Activated T-cell treated with anti-CD3 and anti-CD28 coated beads, Interleukin-2, amount 50 U/mL, for 4 hours (primary cell): ENCODE measurements at places on chromosomes 6 and 20.

- no peak for DNase-seq
Observed at GRCh38 chr6:146582857-146583256, 15.9 kb upstream of the ADGB start.

DNA sequence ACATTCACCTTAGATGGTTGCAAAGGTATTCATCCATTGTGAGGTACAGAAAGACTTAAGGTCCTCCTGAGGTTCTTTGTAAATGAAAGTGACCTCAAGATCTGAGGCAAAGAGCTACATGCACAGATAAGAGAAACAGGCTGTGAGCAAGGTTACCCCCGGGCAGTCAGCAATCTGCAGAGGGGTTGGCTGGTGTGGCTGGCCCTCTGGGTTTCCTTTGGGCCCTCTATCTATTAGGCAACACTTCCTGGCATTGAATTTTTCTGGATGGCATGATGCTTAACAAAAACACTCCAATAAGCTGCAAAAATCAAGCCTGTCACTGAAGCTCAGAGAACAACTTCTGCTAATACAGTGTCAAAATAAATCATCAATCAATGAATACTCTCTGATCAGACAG lies 48.9 kb upstream of the RALGAPA2 start:
- DNase-seq = no peak

DNA sequence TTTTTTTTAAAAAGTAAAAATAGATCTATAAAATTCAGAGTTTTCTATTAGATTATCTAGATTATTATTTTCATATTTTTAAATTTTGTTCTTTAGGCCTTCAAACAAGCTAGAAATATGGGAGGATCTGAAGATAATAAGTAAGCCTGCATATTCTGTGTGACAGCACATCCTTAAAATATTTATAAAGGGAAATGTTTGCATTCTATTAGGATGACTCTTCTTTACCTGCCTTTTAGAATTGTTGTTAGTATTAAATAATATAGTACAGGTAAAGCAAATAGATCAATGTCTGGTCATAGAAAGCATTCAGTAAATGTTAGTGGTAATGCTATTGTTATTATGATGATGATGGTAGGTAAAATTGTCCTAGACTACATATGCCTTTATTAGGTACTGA lies 17.4 kb downstream of the PEX3 start:
- no peak for DNase-seq

- DNase-seq = no peak
Observed at GRCh38 chr6:29528300-29528931, 31.1 kb downstream of the UBD start.

- no peak for DNase-seq
Observed at GRCh38 chr6:44138717-44139350, 11.5 kb downstream of the TMEM63B start.

- no peak for DNase-seq
Observed at GRCh38 chr20:60228255-60228654, 270.0 kb downstream of the CDH26 start.

DNA sequence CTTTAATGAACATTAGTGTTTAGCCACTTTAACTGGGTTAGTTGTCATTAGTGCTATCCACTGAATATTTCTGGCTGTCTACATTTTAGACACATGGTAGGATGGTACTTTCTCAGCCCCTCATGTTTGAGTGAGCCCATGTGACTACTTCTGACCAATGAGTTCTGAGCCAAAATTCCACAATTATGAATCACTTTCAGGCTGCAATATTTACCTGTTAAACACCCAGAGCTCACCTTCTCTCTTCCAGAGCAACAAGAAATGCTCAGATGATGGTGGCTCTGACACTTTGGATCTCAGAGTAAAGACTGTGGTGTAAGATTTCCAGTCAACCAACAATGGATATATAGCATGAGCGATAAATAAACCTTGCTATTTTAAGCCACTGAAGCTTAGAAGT lies 24.8 kb downstream of the SPACA1 start:
- DNase-seq = no peak

GRCh38 chr20:44154521-44155001 lies 32.4 kb downstream of the JPH2 start:
- DNase-seq = no peak

- peak; percentile 97 for DNase-seq
Observed at GRCh38 chr6:158868890-158869825, 50.0 kb upstream of the EZR start.

GRCh38 chr6:15626878-15627674 lies 35.8 kb downstream of the DTNBP1 start:
- DNase-seq = no peak

- DNase-seq = no peak
Observed at GRCh38 chr6:77715588-77715987, 62.7 kb downstream of the MEI4 start.

DNA sequence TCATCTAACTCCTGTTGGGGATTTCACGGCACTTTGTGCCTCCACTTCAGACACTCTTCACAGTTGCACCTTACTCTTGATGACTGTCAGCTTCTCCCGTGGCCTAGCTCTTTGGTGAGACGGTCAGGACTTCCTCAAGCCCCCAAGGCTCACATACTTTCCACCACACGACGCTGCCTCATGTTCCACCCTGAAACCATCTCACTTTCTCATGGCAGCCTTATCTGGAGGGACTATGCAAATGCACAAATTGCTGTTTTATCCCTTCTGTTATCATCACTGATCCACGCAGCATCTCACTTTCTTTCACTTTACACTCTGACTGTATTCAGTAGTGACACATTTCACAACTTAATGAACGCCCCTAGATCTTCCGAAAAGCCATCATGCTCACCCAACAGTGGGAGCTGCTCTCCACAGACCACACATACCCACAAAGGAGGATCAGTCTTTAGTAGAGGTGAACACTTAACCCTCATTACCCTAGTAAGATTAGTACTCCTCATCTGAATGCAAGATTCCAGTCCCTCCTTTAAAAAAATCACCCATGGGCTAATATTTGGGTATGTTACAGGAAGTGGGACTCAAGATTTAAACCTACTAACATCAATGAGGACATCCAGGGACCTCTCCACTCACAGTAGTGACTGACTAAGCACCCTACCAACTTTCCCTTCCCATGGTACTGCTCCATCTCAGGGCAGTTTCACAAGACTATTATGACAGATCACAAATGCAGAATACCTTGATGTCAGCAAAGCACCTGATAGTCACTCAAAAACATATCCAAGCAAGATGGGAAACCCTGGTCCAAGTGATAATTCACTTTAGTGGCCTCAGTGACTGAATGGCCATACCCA lies 35.4 kb downstream of the FYN start:
- no peak for DNase-seq

- peak; percentile 68 for DNase-seq
Observed at GRCh38 chr20:36808317-36809257, 35.0 kb upstream of the DSN1 start.

GRCh38 chr6:3228046-3228671 lies 706 bp upstream of the TUBB2B start:
- DNase-seq = peak; percentile 20

GRCh38 chr6:20447581-20448132 lies 46.0 kb downstream of the E2F3 start:
- DNase-seq = no peak

GRCh38 chr6:169498916-169499513 lies 202.8 kb downstream of the WDR27 start:
- no peak for DNase-seq

GRCh38 chr20:6178537-6178936 lies 55.7 kb upstream of the FERMT1 start:
- DNase-seq = no peak

DNA sequence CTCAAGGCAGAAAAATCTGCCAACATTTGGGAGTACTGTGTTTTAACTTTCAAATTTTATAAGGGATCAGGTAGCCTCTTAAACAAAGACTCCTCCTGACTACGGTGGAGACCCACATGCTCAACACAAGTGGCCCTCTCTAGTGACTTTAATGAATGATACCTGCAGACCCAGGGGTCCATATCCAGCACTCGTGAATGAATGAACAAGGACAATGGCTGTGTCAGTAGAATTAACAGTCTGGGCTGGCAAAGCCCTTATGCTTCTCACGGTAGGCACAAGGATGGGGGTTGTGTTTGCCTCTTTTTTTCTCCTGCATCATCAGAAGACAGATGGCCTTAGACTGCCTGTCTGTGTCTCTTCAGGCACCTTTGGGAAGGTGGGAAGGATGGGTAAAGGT lies 112.6 kb upstream of the TRAF3IP2 start:
- no peak for DNase-seq

- no peak for DNase-seq
Observed at GRCh38 chr6:146874278-146875018, 275.7 kb downstream of the ADGB start.

DNA sequence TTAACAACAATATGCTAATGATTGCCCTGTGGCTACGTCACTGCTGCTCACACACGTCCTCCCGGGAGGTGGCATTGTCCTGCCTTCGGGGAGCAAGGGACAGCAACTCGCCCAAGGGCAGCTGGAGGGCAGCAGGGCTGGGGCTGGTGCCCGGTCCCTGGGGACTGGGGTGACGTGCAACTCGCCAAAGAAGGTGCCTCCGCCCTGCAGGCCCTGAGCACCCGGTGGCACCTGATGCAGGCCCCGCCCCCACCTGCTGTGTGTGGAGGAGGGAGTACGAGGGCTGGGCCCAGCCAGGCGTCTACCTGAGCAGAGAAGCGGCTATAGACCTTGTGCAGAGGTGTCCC lies 64.8 kb upstream of the SLCO4A1 start:
- DNase-seq = no peak

DNA sequence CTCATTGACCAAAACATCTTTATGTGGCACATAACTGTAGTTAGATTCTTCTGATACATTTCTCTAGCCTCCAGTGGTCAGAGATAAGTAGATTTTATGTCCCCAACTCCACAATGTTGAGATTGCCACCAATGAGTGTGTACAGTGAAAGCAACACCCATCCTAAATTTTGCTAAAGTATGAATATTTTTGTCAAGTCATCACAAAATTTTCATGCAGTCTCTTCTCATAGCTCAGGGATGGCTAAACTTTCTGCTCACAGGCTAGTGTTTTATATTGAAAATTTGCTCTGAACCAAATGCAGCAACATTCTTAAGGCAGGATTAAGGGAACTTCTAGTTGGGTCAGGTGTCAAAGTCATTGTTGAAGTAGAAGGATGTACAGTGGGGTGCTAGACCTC lies 203.6 kb downstream of the NKAIN2 start:
- DNase-seq = no peak

- DNase-seq = no peak
Observed at GRCh38 chr20:44247586-44248409, 690 bp downstream of the GDAP1L1 start.

GRCh38 chr20:49399329-49399728 lies 83.1 kb downstream of the KCNB1 start:
- DNase-seq = no peak

- DNase-seq = no peak
Observed at GRCh38 chr6:116545651-116546050, at the start of gene TRAPPC3L. Gene TRAPPC3L (minus strand): TSS chr6:116545684. CDS start chr6:116545514, 170 bp downstream.

DNA sequence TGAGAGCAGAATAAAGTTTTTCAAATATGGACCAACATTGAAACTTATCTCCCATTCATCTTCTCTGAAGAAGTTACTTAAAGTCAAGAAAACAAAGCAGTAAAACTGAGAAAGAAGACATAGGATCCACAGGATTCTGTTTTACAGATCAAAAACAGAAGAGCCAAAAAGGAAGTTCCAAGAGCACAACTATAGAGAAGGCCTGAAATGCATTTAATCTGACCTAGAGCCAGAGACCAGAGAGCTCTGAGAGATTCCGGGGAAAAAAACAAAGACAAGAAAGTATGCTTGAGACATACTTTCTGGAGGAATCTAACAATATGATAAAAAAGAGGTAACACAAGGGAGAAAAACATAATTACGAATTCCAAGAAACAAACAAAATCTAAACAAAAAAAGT lies 26.1 kb downstream of the SRPK1 start:
- no peak for DNase-seq

DNA sequence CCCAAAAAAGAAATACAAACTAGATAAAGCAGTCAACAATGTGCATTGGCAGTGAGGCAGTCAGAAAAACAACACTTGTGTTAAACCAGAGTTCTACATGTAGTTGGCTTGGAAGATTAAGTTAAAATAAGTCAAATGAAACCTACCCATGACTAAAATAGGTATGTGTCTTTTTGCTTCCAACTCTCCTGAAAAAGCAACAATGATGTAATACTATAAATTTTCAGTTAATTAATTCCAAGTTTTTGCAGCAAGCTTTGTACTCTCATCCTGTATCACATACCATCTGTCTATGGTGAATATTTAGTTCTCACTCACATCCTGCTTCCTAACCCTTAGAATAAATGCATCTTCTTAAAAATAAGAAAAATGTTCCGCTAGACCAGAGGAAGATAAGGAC lies 261.5 kb downstream of the KIF16B start:
- no peak for DNase-seq

GRCh38 chr6:118677193-118677592 lies 25.8 kb upstream of the CEP85L start:
- no peak for DNase-seq

GRCh38 chr20:38806855-38807655 lies 1.6 kb downstream of the PPP1R16B start:
- DNase-seq = peak; percentile 31

- DNase-seq = no peak
Observed at GRCh38 chr6:50145125-50145524, 95.4 kb upstream of the DEFB112 start.

DNA sequence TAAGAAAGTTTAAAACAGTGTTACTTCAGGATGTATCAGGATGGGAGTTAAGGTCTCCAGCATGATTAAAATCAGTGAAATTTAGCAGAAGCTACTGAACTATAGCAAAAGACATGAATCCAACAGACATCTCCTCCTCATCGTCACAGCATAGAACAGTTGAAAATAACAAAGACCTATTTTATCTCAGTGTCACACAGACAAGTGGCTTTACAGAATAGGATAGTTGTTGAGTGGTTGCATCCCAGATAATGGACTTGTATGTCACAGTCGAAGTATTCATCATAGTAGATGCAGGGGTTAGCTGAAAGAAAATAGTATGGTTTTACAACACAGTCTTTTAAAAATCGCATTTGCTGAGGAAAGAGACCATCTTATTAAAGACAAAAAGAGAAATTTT lies 31.2 kb downstream of the CRISP1 start:
- DNase-seq = no peak

GRCh38 chr20:23301436-23302050 lies 49.0 kb upstream of the NXT1 start:
- no peak for DNase-seq

DNA sequence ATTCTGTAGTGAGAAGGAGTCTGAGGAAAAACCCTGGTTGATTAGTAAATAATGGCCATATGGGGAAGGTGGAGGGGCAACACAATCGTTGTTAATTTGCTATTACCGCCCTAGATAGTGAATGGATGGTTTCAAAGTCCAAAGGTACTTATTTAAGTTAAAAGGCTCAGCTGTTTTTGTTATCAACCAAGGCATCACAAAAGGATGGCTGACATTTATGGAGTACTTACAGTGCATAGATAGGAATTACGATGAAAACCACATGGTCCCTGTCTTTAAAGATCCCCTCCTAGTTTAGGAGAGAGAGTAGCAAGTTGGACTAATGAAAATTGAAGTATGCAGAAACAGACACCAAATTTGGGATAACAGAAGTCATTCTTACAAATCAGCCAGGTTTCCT lies 319.6 kb downstream of the CDKAL1 start:
- DNase-seq = no peak

GRCh38 chr6:21325201-21325856 lies 268.2 kb upstream of the SOX4 start:
- DNase-seq = no peak

- no peak for DNase-seq
Observed at GRCh38 chr6:63883597-63883996, 248.0 kb downstream of the PHF3 start.

- no peak for DNase-seq
Observed at GRCh38 chr6:43904311-43905123, 134.5 kb downstream of the VEGFA start.

- DNase-seq = no peak
Observed at GRCh38 chr20:16844406-16844805, 96.2 kb downstream of the OTOR start.

- DNase-seq = no peak
Observed at GRCh38 chr6:1701668-1702353, 92.1 kb downstream of the FOXC1 start.
